Right renal cortex interstitium (tissue), 3 donors: ENCODE measurements at places on chromosomes 3 and 15. TPM values are rescaled to one million over a fixed set of nuclear protein-coding genes. Genes with fewer than 3 reads are reported as not detected.

The SERPINI2 gene
- 1.1 TPM for polyA plus RNA-seq

DNA sequence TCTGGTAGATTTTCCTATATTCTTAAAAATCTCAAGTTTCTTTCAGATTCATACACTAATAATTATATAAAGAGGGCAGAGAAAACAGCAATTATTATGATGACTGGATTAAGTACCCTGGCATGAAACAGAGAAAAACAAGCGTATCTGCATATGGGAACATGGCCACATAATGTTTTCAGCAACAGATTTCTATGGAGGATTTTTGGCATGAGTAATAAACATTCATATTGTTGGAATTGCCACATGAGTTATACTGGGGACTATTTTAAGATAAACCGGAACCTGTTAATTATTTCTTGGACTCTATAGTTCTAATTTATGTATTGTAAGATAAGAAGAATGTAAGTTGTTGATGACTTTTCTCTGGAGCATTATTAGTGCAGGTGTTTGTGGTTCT lies 112.7 kb downstream of the OXSM start:
- DNase-seq, result no peak

GRCh38 chr15:51342227-51342999 lies 958 bp downstream of the GLDN start:
- DNase-seq, result no peak

DNA sequence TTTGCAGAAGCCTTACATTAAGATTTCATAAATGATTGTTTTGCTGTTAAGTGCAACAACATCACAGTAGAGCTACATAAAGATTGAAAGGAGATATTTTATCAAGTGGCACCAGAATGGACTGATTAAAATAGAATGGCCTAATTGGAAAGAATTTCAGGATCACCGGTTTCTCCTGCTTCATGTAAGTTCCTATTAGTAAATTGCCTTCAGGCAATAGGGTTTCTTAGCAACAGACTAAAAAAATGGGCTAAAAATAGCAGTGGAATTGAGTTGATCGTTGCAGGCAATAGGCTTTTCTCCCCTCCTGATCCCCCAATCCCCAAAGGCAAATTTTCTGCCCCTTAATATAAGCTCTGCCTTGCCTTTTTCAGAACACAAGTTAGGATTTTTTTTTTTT lies 917 bp downstream of the LNP1 start:
- no peak for DNase-seq

- no peak for DNase-seq
These were observed 14.9 kb downstream of the PLEKHO2 start for GRCh38 chr15:64856429-64857145.

DNA sequence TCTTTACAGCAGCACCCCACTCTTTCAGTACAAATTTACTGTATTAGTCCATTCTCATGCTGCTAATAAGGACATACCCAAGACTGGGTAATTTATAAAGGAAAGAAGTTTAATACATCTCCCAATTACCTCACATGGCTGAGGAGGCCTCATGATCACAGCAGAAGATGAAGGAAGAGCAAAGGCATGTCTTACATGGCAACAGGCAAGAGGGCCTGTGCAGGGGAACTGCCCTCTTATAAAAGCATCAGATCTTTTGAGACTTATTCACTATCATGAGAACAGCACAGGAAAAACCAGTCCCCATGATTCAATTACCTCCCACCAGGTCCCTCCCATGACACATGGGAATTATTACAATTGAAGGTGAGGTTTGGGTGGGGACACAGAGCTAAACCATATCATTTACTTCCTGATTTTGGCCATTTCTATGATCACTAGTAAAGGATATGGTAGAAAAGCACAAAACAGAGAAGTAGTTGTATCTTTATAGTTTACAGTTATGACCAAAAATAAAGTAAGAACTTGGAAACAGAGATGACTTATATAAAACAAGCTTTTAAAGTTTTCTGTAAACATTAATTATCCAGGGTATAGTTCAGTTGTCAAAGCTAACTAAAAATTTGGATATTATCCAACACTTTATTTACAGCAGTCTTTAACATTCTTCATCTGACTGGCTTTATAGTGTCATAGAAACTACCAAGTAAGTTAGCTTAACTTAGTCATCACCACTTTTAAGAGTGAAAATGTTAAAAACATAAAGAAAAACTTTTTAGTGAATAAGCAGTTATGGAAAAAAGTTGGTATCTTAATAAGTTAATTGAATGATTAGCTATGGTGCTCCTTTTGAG lies 40.2 kb downstream of the P2RY1 start:
- DNase-seq, result no peak
